ENCODE measurements at places on chromosomes 6 and 20.

GRCh38 chr6:143200167-143200770 lies 139.6 kb downstream of the AIG1 start:
- no peak for DNase-seq

GRCh38 chr20:56299362-56299761 lies 50.8 kb downstream of the MC3R start:
- DNase-seq = no peak

DNA sequence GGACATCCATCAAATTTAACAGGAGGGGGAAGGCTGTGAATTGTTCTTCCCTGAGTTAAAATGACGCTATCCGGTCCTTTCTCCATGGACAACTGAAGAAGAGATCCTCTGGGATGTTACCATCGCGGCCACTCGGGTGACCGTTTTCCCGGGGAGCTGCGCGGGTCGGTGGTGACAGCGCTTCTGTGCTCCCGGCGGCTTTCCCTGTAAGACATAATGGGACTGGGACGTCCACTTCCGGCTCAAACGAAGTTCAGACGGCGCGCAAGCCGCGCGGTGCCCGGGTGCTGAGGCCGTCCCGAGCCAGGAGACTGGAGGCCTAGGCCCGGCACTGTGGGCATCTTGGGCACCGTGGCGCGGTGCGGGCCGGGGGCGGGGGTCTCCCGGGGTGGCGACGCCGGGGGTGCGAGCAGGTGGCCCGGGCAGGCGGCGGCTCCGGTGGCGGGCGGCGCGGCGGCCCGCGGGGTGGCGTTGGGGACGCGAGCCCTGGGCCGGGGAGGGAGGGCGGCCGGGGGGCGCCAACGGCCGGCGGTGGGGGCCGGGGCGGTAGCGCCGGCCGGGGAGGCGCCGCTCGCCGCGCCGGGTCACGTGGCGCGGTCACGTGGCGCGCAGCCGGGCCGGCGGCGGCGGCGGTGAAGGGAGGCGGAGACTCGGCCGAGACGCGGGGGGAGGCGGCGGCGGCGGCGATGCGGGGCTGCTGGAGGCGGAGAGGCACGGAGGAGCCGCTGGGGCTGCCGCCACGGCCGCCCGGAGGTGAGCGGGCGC lies 63.6 kb downstream of the GTF2H5 start:
- no peak for DNase-seq

GRCh38 chr6:166540631-166541331 lies 45.7 kb downstream of the RAMACL start:
- DNase-seq = no peak

DNA sequence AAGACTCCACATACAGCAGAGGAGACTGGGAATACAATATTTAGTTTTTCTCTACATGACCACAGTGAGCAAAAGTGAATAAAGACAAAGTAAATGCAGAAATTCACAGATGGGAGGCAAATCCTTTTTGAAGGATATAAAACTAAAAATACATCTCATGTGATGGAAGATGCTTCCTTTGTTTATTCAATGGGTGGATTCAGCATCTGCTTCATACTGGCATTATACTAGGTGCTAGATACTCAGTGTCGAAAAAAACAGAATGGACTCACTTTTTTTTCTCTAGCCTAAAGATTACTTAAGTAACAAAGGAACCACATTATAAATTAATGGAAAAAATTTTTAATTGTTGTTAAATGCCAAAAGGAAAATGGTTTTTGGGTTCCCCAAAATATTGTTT lies 216.2 kb downstream of the TRDN start:
- no peak for DNase-seq

GRCh38 chr20:7540923-7541322 lies 399.3 kb downstream of the HAO1 start:
- no peak for DNase-seq

DNA sequence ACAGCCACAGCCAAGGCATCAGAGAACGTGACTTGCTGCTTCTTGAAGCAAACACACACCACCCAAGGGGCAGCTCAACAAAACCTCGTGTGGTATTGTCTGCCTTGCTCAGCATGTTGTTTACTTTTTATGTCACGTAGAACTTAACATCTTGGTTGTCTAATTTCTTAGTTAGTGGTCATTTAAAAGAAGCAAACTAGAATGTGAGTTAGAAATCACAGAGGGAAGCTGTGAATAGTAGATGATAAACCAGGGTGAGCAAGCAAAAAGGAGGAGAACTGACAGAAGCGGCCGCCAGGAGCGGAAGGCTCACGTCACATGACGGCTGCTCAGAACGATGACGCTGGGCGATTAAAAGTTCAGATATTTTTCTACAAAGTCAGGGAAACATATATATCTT lies 51.5 kb upstream of the KIF25 start:
- no peak for DNase-seq

DNA sequence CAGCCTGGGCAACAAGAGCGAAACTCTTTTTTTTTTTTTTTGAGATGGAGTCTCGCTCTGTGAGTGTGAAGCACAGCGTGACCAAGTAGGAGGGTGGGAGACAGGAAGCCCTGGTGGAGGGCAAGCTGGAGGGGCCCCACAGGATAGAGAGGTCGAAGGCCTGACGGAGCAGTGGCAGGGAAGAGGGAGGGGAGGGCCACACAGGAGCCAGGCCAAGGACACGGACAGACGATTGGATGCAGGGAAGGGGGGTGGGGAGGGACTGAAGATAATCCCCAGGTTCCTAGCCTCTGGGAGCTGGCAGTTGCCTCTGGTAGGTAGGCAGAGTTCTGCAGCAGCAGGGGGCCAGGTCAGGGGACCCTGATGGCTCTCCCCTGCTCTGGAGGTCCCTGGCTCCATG lies 10.8 kb upstream of the GUCA1A start:
- DNase-seq = no peak

DNA sequence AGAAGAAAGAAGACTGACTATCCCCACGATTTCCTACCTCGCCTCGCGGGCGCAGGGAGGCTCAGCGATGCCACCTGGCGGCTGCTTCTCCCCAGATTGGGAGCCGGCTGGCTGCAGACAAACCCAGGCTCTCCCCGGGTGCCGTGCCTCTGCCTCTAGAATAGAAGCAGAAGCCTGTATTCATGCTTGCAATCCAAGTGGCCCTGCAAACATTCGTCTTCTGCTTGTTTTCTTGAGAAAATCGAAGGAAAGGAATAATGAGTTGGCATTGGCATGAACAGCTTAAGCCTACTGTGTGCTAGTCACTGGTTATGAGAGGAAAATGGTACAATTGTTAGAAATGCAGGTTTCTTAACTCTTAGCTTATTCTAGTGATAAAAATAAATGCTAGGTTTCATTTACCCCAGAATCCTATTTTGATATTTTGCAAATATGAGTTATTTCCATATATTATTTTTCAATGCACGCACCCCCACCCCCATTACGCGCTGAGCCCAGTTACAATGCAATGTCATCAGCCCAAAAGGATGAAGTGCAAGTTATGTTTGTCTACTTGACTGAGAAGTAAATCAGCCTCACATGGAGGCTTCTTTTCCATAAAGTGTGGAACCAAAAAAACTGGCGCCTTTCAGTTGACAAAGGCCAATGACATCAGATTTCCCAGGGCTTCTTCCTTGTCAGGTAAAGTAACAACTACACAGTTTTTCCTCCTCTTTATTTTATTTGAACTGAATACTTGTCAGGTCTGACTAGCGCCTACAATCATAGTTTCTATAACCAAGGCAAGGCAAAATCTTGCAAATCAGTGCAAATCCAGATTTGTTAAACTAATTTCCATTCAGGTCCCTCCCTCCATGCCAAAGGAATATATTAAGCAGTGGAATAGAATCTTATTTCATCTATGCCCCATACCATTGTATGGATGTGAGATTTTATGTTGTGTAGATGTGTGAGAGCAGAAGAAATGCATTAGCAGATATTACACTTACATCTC lies 3.9 kb upstream of the SOX4 start:
- DNase-seq = peak; percentile 25

- no peak for DNase-seq
Measured at GRCh38 chr6:163588220-163588919, 173.9 kb downstream of the QKI start.

DNA sequence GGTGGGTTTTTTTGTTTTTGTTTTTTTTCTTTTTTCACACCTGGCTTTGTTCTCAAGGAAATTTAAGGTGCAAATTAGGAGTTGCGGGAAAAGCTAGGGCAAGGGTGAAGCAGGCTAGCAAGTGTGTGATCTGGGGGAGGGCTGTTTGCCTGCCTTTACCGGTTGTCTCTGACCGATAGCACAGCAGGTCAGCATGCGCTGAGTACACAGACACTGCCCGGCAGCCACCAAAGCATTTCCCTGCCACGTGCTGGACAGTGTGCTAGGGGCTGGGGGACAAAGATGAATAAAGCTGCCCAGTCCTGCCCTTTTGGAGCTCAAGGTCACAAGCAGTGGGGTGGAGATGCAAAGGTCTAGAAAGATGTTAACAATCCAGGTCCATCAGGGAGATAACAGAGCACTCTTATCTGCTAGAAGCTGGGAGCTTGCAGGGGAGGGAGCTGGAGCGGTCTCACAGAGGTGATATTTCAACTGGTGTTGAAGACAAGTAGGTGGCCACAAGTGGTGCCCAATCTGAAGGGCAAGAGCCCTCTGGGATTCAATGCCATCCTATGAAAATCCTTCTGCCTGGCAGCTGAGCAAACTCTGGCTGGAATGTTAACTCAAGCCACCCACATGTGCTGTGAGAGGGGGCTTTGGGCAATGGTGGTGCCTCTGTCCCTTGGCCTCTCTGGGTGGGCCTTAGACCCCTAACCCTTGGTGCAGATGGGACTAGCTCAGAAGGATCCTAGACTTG lies 24.5 kb downstream of the TTBK1 start:
- no peak for DNase-seq

DNA sequence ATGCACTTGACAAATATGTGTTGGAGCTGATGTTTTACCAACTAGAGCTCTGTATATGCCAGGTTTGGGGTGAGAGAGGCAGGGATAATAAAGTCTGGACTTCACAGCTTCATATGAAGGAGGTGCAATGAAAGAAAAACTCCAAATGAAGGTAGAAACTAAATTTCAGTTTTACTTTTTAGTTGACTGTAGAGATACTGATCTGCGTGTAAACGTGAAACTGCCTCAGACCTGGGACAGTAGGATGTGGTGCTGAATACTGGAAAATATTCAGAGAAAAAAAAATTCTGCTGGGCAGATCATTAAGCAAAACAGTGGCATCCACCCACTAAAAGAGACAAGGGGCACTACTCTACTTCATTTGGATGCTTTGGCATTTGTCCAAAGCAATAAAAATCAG lies 94.5 kb downstream of the BACH2 start:
- DNase-seq = no peak

DNA sequence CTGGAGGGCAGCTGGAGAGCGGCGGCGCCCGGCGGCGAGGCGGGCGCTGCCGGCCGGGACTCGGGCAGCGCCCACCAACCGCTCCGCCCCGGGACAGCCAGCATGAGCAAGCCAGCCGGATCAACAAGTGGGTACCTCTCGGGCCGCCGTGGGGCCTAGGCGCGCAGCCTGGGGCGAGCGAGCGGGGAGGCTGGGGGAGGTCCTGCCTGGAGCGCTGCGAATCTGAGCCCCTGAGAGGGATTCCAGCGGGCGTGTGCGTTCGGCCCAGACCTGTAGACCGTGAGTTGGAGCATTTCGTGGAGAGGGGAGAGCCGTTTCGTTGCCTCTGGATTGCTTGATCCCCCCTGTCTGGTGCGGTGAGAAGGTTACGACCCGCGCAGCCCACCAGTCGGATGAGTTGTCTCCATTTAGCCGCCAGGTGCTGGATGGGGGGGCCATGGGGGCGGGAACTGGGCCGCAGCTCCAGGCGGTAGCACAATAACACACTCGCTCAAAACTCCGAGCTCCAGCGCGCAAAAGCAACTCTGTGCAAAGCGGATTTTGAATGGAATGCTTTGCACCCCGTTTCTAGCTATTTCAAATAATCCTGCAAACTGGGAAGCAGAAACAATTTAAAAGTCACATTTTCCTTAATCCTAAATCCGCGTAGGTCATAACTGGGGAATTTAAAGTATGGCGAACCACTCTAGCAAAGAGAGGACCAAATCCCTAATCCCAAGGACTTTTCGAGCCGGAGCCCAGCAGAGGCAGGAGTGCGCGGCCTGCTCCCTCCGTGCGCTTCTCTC lies 1.0 kb downstream of the NR2E1 start:
- no peak for DNase-seq

- no peak for DNase-seq
Measured at GRCh38 chr6:140537211-140537610, 1162.8 kb upstream of the CITED2 start.

Data from GF-D8 (cell line).